ENCODE measurements at places on chromosomes 13 and 19.

DNA sequence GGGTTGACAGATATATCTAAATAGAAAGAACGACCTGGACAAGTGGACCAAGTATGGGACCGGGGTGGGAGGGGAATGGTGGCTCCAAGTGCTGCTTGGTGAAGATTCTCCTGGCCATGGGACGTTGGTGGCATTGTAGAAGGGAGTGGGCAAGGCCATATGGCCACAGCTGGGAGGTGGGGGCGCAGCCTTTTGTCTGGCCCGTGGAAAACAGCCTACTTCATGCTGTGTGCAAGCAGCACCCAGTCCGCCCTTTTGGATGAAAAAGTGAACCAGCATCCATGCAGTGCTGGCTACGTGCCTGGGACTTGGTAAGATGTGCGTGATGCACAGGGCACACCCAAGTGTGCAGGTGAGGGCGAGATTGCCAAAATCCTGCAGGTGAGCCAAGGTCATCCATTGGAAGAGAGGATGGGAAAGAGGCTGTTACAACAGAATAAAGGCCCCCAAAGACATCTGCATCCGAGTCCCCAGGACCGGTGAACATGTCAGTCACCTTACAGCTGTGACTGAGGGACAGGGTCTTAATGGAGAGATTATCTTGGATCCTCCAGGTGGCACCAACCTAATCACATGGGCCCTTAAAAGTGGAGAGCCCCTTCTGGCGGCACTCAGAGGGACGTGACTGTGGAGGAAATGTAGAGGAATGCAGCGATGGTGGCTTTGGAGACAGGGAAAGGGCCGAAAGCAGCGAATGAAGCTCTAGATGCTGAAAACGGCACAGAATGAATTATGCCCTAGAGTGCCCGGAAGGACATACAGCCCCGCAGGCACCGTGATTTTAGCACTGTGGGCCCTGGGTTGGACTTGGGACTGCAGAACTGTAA lies 40.8 kb downstream of the TEX29 start:
- no peak for DNase-seq

- no peak for DNase-seq
Observed at GRCh38 chr19:15948223-15949058, at the start of gene OR10H4. OR10H4 (plus strand) TSS chr19:15949008; CDS start chr19:15949008, 0 bp downstream.

- DNase-seq = no peak
Observed at GRCh38 chr19:15820646-15821045, 5.2 kb upstream of the OR10H1 start.

DNA sequence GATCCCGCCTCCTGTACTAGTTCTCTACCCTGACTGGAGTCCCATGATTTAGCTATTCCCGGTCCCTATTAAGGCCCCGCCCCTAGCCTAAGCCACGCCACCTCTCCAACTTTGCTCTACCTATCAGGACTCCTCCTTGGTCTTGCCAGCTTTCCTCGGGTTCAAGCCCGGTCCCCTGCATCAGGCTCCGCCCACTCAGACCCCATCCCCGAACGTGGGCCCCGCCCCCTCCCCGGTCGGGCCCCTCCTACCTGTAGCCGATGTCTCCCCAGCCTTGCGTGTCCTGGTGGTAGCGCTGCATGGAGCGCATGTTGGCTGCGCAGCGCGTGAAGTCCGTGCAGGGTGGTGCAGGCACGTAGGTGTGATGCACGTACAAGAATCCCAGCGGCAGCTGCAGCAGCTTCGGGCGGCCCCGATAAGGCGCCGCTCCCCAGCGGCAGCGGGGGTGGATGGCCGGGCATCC lies 7.3 kb upstream of the RASAL3 start:
- DNase-seq = no peak

DNA sequence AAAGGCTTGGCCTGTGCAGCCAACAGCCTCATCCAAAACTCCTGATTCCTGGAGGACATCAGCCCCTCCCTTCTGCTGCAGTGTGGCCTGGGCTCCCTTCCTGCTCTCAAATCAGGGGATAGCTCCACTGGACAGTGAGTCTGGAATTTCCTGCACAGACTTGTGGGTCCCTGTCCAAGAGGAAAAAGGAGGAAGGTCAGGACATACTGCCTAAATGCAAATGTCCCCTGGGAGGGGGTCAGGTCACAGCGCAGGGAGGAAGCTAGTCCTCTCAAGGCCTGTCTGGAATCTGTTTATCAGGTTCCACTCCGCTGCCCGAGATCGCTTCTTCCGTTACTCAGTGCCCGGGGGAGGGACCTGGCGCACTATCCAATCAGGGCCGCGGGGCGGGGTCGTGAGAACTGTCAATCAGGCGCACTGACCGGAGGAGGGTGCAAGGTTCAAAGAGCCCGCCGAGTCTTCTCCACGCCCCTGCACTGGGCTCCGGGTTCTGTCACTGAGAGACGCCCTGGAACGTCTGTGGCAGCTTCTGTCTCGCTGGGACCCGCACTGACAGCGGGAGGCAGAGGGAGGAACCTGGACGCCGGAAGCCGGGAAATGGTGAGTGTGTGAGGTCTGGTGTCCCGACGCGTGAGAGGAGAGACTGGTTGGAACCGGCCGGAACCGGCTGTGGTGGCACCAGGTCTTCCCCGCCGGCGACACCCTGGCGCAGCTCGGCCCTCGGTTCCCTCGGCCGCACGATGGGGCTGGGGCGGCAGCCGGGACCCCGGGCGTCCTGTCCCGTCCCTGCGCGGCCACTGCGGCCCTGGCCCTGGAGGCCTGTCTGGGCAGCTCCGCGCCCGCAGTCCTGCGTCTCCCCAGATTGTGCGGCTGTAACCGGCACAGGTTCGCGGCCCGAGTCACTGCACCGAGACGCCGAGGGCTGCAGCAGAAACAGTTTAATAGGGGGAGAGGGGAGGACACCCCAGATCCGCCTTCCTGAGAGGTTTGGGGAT lies at the start of gene ZNF441:
Gene ZNF441, plus strand, starts transcription at position 404 of the 995 bp plus-strand sequence. Its CDS starts 194 bp downstream, at position 598.
- DNase-seq = peak; percentile 99

DNA sequence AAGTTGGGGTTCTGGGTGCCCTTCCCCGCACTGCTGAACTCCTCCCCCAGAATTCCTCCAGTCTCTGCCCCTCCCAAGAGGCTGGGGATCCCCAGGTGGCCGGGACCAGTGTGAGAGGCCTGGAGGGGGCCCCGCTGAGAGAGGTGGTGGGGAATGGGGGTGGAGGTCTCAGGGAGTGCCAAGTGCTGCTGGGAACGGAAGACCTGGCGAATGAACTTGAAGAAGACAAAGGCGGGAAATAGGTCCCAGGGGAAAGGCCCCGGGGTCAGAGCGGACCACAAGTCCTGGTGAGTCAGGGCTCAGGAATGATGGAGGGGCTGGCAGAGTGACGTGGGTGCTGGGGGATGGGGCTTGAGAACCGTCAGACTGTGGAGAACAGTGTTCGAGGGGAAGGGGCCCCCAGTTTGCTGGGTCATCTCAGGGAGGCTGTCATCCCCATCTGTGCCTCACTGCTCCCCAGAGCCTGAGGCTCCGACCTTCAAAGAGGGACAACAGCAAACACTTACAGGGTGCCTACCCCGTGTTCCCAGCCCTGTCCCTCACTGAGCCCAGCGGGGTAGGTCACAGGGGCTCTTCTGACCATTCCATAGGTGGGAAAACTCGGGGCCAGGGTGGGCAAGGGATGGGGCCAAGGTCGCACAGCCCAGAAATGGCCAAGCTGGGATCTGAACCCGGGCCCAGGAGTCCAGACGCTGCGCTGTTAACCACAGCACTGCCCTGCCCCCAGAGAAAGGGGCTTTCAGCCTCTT lies 16.0 kb upstream of the SEMA6B start:
- no peak for DNase-seq

- peak; percentile 95 for DNase-seq
Observed at GRCh38 chr19:55580628-55581144, at the start of gene ZNF579. ZNF579 (minus strand) TSS chr19:55580848; CDS start chr19:55579639, 1,209 bp downstream.

DNA sequence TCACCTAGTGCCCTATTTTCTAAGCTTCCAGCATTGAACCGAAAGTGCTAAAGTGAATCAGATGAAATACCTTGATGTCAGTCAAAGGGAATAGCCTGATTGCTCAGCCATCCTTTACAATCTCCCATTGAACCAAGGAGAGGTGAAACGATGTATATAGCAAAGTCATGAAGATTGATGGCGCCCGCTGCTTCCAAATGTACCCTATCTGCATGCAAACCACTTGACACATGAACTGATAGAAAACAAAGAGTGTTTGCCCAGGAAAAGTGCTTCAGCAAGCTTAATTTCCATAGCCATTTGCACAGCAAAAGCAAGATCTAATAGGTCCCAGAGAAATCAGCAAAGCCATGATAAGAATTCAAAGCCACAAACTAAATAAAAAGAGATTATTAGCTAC lies 624.9 kb upstream of the PCDH9 start:
- DNase-seq = no peak

DNA sequence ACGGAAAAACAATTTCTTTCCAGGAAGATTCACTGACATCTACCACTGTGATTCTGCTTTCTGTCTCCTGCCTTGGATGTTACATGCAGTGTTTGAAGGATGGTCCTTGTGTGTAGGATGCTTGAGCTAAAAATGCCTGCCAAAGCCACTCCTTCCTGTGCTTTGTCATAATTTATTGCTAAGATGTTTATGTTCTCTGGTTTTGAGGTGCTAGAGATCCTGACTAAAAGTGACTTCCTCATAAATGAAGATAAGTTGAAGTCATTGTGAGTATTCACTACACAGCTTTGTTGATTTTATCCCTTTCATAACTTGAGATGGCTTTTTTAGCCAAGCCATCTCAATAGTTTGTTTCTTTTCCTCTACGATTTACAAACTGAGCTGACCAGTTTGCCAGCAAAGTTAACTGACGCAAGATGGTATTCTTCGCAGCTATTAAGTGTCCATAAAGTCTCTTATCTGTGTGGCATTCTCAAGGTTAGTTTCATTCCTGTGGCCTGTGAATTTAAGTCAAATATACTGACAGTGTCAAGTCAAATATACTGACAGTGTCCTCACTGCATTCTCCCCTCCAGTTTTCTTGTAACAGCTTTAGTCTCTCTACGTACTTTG lies 15.7 kb upstream of the FBXL3 start:
- no peak for DNase-seq

GRCh38 chr19:4844348-4845179 lies 13.1 kb upstream of the TICAM1 start:
- DNase-seq = no peak

DNA sequence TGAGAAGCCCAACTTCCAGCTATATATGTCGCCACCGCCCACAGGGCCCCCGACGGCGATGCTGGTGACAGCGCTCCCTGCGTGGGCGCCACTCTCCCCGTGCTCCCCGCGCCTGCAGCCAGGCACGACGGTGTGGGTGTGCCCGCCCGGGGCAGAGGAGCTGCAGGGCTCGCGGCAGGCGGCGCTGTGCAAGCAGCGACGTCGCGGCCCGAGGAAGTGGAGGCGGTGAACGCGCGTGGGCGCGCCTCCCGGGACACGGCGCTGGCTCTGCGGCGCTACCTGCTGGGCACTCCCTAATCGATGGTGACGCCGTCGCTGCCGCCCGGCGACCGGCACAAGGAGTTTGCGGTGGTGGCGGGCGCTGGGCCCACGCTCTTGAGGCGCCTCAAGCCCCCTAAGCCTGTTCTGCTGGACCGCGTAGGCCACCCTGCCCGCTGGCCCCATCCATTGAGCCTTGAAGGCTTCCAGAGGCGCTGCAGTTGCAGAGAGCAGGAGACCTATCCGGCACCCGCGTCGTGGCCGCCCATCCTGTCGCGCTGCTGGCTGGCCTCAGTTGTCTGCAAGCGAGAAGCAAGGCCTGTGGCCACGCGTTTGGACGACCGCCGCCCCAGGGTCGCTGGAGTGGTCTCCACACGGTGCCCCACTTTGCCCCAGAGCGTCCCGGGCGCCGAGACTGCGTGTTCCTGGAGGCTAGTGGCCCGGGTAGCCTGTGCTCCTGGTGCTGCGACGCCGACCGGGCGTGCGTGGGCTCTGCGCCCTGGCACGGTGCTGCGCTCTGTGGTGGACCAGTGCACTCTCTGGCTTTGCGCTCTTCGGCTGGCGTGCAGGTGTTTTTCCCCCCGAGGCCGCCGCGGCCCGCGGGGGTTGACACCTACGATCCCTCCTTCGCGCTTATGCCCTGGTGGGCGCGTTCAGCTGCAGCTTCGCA lies 23.1 kb downstream of the LRFN3 start:
- DNase-seq = no peak

GRCh38 chr19:42074513-42075363 lies 1.2 kb upstream of the ZNF574 start:
- DNase-seq = peak; percentile 54

- peak; percentile 88 for DNase-seq
Observed at GRCh38 chr19:49145573-49146407, 9.4 kb downstream of the HRC start.

- no peak for DNase-seq
Observed at GRCh38 chr13:35988648-35989081, 142.5 kb downstream of the DCLK1 start.

- no peak for DNase-seq
Observed at GRCh38 chr13:40515702-40516101, 150.7 kb downstream of the FOXO1 start.

DNA sequence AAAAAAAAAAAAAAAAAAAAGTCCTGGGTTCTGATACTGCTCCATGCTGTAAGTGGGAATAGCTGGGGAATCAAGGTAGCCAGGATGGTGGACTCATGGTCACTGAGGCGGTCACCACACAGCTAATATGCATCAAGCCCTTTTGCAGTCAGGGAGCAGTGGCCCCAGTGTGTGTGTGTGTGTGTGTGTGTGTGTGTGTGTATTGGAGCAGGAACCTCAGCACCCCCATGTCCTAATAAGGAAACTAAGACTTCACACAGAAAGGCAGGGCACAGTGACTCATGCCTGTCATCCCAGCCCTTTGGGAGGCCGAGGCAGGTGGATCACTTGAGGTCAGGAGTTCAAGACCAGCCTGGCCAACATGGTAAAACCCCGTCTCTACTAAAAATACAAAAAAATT lies 12.0 kb downstream of the B3GNT3 start:
- DNase-seq = no peak

GRCh38 chr19:47176071-47176626 lies 45.5 kb downstream of the SAE1 start:
- DNase-seq = no peak

DNA sequence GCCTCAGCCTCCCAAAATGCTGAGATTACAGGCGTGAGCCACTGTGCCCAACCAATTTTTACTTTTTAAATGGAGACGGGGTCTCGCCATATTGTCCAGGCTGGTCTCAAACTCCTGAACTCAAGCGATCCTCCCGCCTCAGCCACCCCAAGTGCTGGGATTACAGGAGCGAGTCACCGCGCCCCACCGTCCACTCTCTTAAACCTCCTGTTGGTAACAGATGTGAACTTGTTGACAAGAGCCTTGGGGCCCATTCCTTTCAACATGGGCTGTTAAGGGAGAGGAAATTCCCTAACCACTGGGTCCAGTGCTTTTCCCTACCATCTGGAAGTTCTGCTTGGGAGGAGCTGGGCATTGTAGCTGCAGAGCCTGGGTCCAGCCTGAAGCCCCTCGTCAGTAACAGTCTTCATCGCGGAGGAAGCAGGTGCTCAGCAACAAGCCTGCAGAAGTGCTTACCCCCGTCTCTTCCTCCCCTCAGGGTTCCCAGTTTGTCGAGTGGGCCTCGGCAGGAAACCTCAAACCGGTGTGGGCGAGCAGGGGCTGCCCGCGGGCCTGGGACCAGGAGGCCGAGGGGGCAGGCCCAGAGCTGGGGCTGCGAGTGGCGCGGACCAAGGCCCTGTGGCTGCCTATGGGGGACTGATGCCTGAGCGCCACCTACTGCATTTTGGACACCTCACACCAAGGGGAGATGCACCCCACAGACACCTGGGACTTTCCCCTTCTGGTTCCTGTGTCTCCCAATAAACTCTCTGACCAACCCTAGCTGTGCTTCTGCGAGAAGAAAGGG lies 4.0 kb upstream of the FLT3LG start:
- DNase-seq = no peak

- DNase-seq = no peak
Observed at GRCh38 chr13:113620036-113620796, 35.7 kb downstream of the TFDP1 start.

Data from right forelimb (tissue), 1 donor.